ENCODE measurements at places on chromosomes 6 and 20.

GRCh38 chr6:7550433-7550801 lies 8.9 kb downstream of the DSP start:
- no peak for DNase-seq

DNA sequence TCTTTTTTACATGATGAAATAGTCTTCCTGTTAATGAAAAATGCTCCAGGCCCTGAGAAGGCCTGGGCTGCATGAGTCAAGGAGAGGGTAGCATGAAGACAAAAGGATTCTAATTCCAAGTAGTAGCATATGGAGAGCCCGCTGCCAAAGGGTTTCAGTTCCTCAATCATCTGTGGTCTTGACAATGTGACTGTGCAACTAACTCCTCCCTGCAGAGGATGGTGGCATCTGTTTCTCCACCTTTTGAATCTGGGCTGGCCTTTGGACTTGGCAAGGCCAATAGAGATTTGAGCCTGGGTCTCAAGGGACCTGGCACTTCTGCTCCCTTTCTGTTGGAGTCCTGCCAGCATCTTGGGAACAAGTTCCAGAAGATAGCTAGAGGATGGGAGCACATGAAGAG lies 35.1 kb upstream of the ANKEF1 start:
- DNase-seq = no peak

DNA sequence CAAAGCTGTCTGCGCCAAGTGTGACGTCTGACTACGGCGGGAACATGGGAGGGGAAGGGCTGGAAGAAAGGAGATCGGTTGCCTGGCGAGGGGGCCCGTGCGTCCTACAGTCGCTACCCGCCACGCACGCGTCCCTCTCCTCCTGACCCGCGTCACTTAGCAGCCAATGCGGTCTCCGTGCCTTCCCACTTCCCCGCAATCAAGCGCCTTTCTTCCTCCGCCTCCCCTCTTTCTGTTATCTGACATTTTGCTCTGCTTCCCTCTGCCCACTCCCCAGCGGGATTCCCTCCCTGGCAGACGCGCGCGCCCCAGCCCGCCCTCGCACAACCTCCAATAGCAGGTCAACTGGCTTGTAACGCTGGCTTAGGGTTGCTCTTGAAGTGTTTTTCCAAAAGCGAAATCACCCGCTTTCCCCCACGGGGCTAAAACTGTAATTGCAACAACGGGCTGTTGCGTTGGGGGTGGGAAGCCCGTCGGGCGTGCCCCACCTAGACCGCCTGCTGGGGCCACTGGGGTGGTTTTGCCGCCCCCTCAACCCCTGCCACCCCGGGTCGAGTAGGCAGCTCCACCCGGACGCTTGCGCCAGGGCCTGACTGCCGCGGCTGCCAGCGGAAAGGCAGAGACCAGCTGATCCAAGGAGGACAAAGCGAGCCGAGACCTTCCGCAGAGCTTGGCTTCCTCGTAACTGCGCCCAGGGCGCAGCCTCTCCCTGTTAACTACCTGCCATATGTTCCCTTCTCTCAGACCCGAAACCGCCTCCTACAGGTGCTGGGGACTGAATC lies 6.2 kb upstream of the SOX4 start:
- DNase-seq = no peak

- DNase-seq = no peak
These were observed 53.2 kb downstream of the RAMACL start for GRCh38 chr6:166533205-166533824.

- no peak for DNase-seq
These were observed 145.2 kb downstream of the DOK5 start for GRCh38 chr20:54620611-54621010.

GRCh38 chr20:4919047-4919704 lies 82.1 kb downstream of the SLC23A2 start:
- no peak for DNase-seq

DNA sequence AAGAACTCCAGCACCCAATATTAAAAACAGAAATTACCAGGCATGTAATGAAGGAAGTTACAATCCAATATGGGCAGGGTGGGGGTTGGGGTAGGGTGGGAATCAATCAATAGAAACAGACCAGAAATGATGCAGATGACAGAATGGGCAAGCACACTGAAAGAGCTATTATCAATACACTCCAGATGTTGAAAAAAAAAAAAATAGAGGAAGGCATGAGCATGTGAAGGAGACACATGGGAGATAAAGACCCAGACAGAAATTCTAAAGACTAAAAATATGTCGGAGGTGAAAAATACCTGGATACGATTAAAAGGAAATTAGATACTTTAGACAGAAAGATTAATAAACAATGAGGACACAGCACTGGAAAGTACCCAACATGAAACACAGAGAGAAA lies 19.1 kb upstream of the ZC3H12D start:
- no peak for DNase-seq

DNA sequence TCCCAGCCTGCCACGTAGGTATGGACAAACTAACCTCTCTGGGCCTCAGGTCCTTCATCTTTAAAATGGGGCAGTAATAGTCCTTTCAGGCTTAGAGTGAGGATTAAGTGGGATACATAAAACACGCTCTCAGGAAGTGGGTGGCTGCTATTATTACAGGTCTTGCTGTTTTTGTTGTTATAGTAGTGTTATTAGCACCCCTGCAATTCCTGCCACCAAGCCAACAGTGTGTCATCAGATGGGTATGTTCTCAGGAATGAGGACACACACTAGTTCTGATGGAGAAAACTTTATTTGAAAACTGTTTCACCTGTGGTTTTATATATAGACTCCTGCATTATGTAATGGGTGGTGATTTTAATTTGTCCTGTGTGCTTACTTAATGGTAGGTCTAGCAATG lies 131.7 kb downstream of the LRRC1 start:
- no peak for DNase-seq

DNA sequence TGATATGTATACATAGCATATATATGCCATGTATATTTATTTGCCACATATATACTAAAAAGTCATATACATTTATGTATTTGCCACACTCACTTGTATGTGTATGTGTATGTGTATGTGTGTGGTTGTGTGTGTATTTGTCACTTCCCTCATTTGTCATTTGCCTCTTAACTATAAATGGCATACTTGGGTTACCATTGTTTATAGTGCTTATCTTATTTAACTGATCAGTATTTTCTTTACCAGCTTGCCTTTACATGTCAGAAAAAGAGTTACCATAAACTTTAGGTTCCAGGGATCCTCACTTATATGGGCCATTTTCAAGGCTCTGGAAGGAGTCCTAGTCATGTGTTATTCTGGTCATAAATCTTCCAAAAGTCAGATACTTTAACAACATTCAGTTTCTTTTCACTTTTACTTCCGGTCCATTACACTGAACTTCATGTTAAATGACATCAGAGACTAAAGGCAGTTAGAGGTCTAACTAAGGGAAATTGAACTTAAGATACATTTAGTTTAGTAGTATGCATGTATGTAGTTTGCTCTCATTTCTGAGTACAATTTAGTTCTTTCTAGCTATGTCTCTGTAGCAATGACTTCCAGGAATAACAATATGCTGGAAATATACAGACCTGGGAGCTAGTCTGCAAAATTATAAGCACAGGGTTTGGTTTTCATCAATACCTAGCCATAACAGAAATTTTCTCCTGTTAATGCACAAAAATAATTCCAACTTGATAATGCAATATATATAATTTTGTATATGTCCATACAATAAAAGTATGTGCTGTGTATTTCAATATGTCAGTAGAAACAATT lies 33.7 kb upstream of the HIVEP1 start:
- DNase-seq = no peak

DNA sequence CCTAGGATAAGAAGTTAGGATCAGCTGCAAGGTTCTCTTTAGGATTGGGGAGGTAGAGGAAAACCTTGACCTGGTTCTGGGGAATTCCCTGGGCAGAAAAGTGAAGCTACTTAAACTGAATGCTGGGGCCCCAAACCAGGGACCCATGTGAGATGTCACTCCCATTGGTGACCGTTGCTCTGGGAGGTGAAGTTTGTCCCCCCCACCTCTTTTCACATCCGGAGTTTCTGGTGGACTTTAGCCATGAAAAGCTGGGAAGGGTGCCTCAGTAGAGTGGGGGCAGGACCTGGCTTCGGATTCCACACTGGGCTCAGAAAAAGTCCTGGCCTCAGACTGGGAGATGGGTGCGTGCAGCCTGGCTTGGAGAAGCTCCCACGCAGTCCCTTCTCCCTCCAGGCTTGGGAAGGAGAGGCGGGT lies 13.2 kb downstream of the TJAP1 start:
- DNase-seq = no peak

GRCh38 chr6:168582571-168582981 lies 141.6 kb downstream of the SMOC2 start:
- DNase-seq = no peak

DNA sequence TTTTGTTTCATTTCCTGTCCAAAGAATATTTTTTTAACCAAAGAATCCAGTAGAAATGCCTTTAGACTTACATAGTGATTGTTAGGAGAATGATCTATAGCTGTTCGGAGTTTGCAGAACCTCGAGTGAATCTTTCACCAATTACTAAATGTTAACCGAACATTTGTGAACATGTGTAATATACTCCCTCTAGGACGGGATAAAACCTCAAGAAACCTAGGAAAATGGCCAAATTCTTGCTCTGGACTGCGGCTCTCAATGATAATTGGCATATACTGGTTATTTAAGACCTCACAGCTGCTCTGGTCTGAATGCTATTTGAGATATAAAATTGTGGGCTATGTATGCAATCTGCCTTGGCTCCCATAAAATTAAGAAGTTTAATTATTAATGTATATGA lies 137.1 kb downstream of the PACRG start:
- DNase-seq = no peak

- DNase-seq = no peak
These were observed 42.4 kb downstream of the RTN4IP1 start for GRCh38 chr6:106586815-106587415.

- no peak for DNase-seq
These were observed 62.8 kb downstream of the TCP11 start for GRCh38 chr6:35078226-35078850.

- DNase-seq = no peak
These were observed 2.0 kb upstream of the COL10A1 start for GRCh38 chr6:116127771-116128493.

DNA sequence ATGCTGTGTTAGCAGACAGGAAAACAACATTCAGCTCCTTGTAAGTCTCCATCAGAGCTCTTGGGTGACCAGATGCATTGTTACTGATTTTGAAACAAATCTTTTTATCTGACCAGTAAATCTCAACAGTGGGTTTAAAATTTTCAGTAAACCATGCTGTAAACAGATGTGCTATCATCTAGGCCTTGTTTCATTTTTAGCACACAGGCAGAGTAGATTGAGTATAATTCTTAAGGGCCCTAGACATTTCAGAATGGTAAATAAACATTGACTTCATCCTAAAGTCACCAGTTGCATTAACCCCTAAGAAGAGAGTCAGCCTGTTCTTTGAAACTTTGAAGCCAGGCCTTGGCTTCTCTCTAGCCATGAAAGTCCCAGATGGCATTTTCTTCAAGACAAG lies 237.2 kb upstream of the BMP2 start:
- no peak for DNase-seq

DNA sequence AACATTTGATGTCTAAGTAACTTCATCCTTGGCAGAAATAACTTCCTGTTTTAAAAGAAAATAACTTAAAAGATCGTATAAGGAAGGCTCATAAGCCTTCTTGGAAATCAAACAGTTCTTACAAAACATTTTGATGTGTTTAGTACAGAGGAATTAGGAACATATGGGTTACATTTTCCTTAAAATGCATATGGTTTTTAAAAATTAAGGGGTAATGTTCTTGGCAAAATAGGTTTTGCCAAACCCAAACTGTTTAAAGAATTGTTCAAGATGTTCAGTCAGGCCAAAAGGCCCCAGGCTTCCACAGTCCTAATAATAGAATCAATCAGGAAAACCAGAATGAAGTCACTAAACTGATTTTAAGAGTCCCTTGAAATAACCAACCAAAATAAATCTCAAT lies 142.7 kb upstream of the SLC35B3 start:
- no peak for DNase-seq

All from activated T-cell treated with anti-CD3 and anti-CD28 coated beads for 48 hours (primary cell).